ENCODE measurements at places on chromosomes 4 and X.

GRCh38 chrX:63428348-63428747 is 77.2 kb upstream of the SPIN4 start:
- DNase-seq = no peak

DNA sequence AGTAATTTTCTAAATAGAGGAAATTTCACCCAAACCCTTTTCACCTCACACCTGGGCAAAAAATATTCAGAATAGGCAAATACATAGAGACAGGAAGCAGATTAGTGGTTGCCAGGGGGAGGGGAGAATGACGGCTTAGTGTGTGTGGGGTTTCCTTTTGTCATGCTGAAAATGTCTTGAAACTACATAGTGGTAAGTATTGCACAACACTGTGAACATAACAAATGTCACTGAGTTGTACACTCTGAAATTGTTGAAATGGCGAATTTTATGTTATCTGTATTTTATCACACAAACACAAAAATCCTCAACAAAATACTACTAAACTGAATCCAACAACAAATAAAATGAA is 60.7 kb upstream of the PLAC1 start:
- DNase-seq = no peak

DNA sequence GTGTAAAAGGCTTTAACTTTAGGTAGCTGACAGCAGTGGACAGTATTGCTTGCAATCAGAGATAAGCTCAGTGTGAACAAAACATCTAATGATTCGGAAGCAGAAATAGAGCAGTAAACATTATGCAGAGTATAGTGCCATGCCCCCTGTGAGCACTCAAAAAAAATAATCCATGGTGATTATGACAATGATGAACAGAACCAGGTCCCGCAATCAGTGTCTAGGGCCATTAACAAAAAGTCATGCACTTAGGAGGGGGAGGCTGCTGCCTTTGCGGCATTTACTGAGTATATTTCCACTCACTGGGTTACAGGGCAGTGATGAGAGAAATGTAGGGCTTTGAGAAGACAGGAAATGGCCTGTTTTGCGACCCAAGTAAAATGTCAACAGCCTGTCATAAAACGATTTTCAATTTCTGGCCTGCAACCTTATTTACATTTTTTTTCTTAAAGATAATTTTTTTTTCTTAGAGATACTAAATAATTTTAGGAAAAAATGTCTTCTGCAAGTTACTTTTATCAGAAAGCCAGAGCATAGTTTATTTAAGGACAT is 27.3 kb upstream of the NEIL3 start:
- no peak for DNase-seq

GRCh38 chr4:169976951-169977350 is 49.2 kb downstream of the MFAP3L start:
- DNase-seq = no peak

DNA sequence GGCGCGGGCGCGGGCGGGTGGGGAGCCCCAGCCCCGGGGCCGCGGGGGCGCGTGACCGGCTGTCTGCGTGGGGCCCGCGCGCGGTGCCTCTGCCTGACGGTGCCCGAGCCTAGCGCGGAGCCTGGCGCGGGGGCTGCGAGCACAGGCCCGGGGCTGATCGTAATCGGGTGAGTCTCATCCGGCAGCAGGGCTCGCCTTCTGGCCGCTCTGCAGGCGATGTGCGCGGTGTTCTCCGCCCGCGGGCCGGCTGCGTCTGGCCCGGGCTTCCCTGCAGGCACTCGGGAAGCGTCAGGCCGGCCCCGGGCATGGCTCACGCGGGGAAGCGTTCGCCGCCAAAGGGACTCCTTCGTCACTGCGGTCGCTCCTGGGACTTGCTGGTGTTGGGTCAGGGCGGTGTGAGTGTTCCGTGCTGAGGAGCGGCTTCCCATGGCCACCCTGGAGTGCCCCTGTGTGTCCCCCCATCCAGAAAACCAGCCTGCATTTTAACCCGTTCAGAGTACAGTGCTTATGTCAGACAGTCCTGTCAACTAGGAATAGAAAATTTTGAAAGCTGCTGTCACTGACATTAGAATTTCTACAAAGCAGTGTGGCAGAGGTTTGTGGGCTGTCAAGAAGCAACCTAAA is 40.6 kb downstream of the FAM149A start:
- DNase-seq = no peak

GRCh38 chr4:180788729-180789128 is 1454.5 kb upstream of the TENM3 start:
- DNase-seq = no peak

DNA sequence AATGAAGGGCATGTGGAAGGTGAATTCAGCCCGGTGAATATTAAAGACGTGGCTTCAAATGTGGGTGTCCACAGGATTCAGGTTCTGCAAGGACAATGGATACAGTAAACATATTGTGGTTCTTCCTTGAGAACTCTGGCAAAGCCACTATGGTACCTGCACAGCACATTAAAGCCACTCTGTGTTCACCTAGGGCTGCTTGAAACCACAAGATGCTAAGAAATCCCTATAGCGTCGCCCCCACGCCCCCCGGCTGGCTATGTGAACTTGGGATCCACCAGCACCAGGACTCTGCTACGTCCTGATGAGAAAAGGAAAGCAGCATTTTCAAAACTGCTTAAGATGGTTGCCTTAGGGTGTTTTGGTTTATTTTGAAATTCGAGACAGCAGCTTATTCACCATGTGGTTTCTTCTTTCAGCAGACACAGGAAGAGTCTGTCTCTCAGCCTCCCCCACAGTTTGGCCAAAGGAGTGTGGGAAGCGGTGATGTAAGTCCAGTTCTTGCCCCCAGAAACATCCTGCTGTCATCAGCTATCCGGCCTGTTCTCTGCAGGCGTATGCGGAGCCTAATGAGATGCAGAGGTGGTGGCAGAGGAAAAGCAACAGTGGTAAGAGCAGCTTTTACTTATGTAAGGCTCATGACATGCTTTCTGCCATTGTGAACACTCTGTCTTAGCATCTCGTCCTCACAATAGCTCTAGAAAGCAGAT is 111.5 kb downstream of the AFAP1 start:
- peak; percentile 99 for DNase-seq

DNA sequence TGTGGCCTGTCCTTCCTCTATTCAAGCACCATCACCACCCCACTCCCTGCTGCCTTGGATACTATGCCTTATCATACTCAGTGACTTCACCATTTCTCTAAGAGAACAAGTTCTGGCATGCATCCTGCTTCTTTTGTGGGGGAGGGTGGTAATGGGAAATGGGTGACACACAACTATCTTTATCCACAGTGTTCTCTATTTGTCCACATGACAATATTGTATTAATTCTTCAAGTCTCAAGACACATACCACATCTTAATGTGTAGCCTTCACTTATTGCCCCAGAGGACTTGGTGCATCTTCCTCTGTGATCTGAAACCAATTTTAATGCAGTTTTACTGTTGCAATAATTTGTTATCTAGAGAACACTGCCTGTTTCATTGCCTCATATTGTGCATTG is 29.3 kb upstream of the UGT2B7 start:
- no peak for DNase-seq
